ENCODE measurements at places on chromosomes 2 and 18.
A peak's percentile ranks its signal among the peaks of the same experiment; 100 is the strongest.

DNA sequence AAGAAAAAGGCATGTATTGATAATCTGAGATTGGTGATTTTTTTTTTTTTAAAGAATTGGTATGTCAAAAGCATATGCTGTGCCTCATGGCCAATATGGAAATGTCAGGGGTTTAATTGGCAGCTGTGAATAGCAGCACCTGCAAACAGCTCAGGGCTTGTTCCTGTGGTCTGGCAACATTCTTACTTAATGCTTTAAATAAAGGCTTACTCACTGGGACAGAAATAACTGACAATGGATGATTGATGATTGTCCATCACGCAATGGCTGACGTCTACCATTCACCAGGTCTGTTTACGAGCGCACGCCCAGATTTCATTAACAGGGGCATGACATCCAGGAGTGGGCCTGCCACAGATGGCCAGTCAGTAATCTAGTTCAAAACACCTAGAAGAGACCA lies 66.7 kb downstream of the ETAA1 start:
- DNase-seq, result peak; percentile 42

- no peak for DNase-seq
These were observed 76.9 kb downstream of the WDSUB1 start for GRCh38 chr2:159209341-159210306.

GRCh38 chr2:108835040-108835439 lies 48.5 kb downstream of the CCDC138 start:
- no peak for DNase-seq

- DNase-seq, result peak; percentile 3
These were observed 65.3 kb downstream of the OLA1 start for GRCh38 chr2:174183076-174183475.

- DNase-seq, result peak; percentile 63
These were observed 706 bp downstream of the UBXN2A start for GRCh38 chr2:23940718-23941620.

DNA sequence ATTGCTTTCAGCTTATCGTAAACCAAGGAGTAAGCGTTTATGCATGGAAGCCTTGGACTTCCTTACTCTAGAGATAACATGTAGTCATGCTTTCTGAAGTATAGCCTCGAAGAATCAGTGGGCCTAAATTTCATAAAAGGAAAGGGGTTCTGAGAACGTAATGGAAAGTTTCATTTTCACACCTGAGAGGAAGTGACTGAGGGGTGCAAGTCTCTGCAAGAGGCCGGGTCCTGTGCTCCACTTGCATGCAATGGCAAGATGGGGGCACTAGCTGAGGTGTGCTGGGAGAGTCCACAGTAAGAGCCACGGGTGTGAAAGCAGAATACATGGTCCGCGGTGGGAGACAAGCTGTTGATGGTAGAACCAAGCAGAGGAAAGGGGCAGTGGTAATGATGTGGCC lies 36.5 kb upstream of the C1D start:
- no peak for DNase-seq

- peak; percentile 12 for DNase-seq
These were observed 59.8 kb downstream of the TRIB2 start for GRCh38 chr2:12776521-12776961.

DNA sequence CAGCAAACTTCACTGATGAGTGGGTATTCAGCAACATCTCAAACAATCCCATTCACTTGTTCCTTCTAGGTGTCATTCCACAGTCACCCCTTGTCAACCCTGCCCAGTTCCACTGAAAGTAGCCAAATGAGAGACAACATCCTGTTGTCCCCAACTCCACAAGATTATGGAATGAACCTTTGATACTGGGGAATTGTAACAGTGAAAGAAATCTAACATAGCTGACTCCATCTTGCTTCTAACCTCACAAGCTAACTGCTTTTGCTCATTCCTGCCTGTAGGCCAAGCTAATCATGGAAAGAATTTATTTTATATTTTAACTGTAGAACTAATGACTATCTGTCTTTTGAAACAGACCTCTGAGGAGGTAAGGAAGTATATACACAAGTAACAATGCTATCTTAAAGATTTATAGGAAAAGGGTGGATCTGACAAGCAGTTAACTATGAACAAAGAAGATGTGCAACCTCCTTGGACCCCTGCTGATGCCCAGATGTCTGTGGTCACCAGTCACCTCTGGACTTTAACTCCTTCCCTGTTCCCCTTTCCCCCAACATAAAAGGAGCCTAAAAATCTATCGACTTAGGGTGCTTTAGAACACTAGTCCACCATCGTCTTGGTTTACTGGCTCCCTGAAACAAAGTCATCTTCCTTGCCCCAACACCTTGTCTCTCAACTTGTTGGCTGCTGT lies 6.9 kb upstream of the ANXA4 start:
- DNase-seq, result no peak

GRCh38 chr18:42032447-42032846 lies 77.4 kb downstream of the PIK3C3 start:
- no peak for DNase-seq

- DNase-seq, result no peak
These were observed 61.3 kb downstream of the NUP35 start for GRCh38 chr2:183185534-183185933.

DNA sequence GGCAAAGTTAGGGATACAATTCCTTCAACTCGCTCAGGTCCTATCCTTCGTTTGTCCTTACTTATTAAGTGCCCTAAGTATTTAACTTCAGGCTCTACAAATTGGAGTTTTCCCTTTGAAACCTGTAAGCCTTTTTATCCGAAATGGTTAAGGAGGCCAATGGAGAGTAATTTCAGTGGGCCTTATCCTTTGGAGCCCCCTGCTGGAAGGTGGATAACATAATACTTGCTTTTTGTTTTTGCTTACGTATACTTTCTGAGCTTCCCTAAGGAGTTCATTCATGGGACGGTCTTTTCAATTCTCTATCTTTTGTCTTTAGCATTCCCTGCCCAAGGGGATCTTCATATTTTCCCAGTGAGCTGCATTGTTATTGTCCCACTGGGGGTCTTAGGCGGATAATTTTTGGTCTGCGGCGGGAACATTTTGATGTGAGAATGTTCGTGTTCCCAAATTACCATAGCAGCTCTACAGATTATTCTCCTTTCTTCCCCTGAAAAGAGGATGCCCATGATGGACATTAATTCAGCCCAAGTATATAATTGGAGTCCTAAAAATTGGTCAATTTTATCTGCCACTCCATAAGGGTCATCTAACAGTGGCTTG lies 34.4 kb upstream of the TRAPPC8 start:
- DNase-seq, result peak; percentile 48

DNA sequence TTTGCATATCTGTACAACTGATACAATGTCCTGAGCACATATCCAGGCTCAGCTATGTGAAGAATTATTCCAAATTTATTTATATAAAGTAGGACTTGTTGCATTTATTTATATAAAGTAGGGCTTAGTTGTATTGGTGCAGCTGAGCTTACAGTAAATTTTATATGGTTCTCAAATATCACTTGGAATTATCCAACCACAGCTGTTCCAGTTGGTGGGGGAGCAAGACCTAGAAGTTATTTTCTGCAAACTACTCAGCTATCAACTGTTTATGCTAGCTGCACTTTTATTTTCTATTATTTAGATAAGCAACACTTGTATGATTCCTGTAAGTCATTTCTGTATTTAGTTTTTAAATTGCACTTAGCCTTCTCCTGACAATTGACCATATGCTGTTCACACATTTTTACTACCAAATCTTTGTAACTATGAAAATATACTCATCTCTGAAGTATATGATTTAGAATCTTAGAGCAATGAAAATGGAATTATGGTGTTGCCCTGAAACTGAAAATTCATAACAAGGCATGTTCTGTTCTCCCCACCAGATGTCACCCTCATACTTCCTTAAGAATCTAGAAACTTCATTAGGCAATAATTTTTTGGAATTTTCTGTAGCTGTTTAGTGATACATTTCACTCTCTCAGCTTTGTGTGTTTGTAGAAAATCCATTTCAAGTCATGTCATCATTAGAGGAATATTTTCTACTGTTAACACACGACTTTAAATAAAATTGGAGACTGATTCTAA lies 157.0 kb upstream of the CBLN2 start:
- peak; percentile 65 for DNase-seq

DNA sequence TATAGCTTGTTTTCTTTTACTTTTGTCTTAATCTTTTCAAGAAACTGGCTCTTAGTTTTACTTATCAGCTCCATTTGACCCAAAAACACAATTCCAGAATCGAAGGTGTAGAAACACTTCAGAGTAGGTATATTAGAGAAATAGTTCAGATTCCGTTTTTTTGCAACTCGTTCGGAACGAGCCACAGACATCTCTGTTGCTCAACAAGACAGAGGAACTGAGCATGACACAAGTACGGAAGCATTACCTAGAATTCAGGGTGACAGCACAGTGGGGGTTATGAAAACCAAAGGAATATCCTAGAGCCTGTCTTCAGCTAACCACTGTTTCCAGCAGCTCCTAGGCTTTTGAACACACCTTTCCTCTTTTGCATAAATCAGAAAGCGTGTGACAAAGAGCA lies 5.0 kb downstream of the HRH4 start:
- DNase-seq, result no peak

GRCh38 chr2:68839260-68839833 lies 31.9 kb downstream of the BMP10 start:
- DNase-seq, result no peak

DNA sequence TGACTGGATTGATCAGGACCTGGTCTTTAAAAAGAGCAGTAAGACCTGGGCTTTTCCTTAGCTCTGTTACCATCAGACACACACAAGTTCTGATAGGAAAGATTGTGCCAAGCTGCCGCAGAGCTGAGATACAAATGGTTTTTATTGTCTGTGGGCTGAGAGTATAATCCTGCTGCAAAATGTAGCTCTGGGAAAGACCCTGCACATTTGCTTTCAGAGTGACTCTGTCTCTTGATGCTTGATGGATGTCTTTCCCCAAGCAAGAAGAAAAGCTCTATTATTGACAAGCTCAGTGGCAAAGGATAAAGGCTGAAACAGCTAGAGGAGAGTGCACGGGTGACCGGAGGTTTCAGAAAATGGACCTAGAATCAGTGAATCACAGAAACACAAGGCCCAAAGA lies 95.3 kb upstream of the PARD3B start:
- DNase-seq, result no peak

DNA sequence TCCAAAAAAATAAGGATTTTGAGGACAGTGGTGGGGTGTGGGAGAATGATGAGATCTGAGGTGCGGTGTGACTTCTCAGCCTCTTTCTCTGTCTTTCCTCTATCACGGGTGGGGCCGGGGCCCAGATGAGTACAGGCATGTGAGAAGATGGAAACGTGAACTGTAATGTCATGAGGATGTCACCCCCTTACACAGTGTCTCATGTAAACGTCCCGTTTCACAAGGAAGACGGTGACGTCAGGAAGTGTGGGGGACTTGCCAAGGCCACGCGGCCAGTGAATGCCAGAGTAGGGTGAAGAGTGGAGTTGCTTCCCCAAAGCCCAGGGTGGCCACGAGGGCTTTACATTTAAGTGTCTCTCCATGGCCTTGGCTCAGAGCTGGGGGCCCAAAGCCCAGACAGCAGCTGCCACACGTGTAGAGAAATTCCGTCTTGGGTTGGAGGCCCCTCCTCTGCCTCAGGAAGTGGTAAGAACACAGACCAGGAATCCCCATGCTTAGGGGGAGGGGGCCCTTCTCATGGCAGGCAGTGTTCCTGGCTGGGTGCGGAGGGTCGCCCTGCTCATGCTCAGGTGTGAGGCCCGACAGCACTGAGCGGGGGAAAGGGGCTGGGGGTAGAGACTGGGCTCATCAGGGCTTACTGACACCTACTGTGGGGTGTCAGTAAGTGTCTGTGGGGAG lies 80.9 kb upstream of the SMAD7 start:
- DNase-seq, result no peak

DNA sequence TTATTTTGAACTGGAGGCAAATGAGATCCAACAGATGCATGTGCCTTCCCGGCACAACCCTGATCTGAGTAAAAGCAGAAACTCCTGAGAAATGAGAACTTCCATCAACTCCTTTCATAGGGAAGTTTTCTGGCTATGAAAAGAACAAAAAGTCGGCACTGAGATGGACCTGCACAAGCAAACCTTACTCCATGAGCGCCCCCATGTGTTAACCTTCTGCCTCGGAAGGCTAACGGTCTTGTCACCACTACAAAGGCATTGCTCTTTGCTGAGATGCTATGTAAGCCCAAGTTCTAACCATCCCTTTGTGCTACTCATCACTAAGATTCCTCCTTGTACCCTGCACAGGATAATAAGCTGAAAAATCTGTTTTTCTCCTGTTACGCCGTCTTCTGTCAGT lies 57.3 kb upstream of the SULT1C3 start:
- no peak for DNase-seq

GRCh38 chr2:236674238-236674637 lies 104.6 kb downstream of the ACKR3 start:
- DNase-seq, result no peak

- no peak for DNase-seq
These were observed 1045.8 kb downstream of the CNTNAP5 start for GRCh38 chr2:125070726-125071505.

DNA sequence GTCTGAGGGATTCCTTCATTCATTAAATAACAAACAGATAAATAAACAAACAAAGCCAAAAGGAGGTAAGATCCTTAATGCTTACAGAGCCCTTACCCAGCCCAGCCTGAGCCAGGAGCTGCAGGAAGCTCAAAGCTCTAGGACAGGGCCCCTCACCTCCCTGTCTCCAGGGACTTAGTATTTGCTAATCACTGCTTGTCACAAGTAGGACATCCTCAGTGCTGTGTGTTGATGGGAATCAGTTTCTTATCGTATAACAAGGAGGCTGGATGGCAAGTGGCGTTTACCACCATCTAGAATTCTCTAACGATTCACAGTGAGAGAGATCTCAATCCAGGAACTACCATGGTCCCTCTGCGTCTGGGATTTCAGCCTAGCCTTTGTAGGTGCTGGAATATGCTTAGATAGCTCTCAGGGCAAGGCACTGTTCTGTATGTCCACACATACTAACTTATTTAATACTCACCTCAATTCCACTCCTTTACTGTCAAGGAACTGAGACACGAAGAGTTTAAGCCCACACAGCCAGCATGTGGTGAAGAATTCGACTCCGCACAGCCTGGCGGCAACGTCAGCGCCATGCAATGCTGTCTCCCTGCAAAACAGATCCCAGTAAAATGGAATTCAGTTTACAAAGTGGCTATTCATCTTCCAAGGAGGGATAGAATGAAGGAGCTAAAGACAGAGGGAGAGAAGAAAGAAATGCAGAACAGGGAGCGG lies 164.8 kb downstream of the MYCN start:
- peak; percentile 28 for DNase-seq

DNA sequence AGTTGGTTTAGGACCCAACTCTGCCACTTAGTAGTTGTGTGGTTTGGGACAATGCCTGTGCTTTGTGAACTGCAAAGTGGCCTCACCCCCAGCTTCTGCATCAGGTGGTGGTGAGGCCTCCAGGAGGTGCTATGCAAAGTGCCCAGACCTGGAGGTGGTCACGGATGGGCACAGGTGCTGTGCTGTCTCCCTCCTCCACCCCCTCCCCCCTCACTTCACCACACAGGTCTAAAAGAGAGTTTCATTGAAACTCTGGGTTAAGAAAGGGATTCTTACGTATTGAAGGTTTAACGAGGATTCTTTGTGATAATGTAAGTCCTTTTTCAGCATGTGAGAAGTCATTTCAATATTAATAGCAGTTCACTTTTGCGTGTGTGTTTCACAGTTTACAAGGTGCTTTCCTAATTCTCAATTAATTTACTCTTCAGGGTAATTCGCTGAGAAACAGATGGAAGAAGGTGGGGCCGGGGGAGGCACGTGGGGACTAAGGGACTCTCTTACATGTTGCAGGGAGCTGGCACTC lies 369.9 kb downstream of the LPIN1 start:
- DNase-seq, result no peak

GRCh38 chr2:104537116-104537515 lies 316.8 kb upstream of the POU3F3 start:
- DNase-seq, result no peak

- DNase-seq, result no peak
These were observed 125.8 kb downstream of the TMEFF2 start for GRCh38 chr2:192068966-192069365.

All from tongue (tissue), 3 donors.